Chondrocyte (in vitro differentiated cells): ENCODE measurements at places on chromosomes 5 and 9. TPM values are rescaled to one million over a fixed set of nuclear protein-coding genes. Genes with fewer than 3 reads are reported as not detected.
A peak's percentile ranks its signal among the peaks of the same experiment; 100 is the strongest.

DNA sequence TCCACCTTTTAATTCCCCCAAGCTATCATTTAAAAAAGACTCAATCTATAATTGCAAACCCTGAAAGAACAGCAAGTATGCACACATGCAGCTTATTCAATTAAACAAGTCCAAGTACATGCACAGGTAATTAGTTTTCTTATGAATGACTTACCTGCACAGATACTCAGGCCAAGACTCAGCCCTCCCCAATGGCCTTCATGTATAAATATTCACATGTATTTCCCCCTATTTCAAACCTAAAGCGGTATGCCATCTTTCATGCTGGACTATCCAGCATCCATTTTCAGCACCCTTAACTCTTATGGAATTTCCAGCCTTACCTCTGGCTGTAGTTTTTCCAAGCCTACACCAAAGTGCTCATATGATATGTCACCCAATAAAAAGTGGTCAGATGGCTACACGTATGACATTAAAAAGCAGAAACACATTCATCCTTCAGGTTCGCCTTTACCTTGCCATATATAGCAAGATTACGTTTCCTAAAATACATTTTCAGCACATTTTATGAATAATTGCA lies 205.5 kb downstream of the MEF2C start:
- DNase-seq: no peak
- no peak overlapping the region for H3K4me3 ChIP-seq
- peaks cover 25% of the 10 kb centered on the region for H3K4me1 ChIP-seq
- H3K27me3 ChIP-seq: peaks cover 77% of the 10 kb centered on the region
- H3K27ac ChIP-seq: no peak overlapping the region

Gene SPATA31C1
- total RNA-seq: not detected in 3 replicates

Gene GLIPR2
- 101 to 110 TPM (median 102 TPM) in 3 replicates for total RNA-seq

Gene PGGT1B
- 35.6 to 46.2 TPM (median 38.2 TPM) in 3 replicates for total RNA-seq

DNA sequence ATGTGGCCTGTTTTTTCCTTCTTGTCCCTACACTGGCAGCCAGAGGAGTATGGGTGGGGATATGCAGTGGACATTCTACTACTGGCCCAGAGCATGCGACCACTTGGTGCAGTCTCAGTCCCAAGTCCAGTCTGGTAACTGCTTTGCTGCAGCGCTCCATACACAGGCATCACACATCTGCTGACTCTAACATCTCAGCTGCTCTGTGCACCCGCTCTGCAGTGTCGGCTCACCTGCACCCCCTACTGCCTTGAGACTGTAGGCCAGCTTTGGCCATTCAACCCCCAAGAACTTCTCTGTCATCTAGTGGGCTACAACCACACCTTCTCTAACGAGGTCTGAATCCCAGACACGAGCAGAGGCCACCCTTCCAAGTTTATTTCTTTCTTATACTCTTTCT lies 46.4 kb upstream of the SLCO6A1 start:
- H3K36me3 ChIP-seq: no peaks in the 10 kb centered on the region
- no peak overlapping the region for H3K4me3 ChIP-seq
- no peak for DNase-seq

DNA sequence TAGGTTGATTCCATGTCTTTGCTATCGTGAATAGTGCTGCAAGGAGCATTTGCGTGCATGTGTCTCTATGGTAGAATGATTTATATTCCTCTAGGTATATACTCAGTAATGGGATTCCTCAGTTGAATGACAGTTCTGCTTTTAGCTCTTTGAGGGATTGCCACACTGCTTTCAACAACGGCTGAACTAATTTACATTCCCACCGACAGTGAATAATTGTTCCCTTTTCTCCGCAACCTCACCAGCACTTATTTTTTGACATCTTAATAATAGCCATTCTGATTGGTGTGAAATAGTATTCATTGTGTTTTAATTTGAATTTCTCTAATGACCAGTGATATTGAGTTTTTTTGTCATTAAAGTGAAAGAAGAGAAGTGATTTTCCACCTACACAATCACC lies 18.5 kb downstream of the IFNA5 start:
- peaks cover 19% of the 10 kb centered on the region for H3K27me3 ChIP-seq
- H3K4me3 ChIP-seq: no peak overlapping the region
- no peak overlapping the region for H3K27ac ChIP-seq
- no peak for DNase-seq
- no peaks in the 10 kb centered on the region for H3K4me1 ChIP-seq

Gene ENG
- total RNA-seq: 81.3 to 101 TPM (median 89.5 TPM) in 3 replicates

DNA sequence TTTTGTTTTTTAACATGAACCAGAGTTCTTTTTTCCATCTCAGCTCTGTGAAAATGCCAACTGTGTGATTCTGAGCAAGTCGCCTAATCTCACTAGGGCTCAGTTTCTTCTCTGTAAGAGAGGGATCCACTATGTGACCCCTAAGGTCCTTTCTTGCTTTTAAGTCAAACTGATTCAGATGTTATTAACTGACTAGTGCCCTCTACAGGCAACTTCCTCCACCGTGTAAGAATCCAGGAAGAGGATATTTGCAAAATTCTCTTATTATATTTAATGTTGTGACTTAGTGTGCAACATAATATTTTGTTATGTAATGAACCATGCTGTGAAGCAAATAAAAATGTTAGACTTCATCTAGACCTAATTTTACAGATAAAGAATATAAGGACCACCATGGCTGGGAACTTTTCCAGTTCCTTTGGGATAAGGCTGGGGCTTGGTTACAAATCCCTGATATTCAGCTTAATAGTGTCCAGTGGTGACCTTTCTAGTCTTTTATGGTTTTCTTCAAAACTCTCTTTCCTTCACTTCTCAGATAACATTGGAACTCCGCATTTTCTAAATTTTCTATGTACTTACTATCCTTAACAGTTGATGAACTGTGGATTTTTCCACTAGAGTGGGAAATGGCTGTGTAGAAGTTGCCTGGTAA lies 244.7 kb downstream of the PIK3R1 start:
- H3K27me3 ChIP-seq: no peaks in the 10 kb centered on the region
- H3K36me3 ChIP-seq: no peaks in the 10 kb centered on the region
- no peak overlapping the region for H3K4me3 ChIP-seq
- H3K27ac ChIP-seq: no peak overlapping the region
- H3K4me1 ChIP-seq: peaks cover 34% of the 10 kb centered on the region

GRCh38 chr5:108078345-108078744 lies 303.6 kb downstream of the FBXL17 start:
- H3K27me3 ChIP-seq: no peaks in the 10 kb centered on the region
- H3K4me1 ChIP-seq: no peaks in the 10 kb centered on the region
- DNase-seq: no peak

Gene CTXN3
- not detected in 3 replicates for total RNA-seq

Gene PDGFRB
- 331 to 532 TPM (median 499 TPM) in 3 replicates for total RNA-seq

DNA sequence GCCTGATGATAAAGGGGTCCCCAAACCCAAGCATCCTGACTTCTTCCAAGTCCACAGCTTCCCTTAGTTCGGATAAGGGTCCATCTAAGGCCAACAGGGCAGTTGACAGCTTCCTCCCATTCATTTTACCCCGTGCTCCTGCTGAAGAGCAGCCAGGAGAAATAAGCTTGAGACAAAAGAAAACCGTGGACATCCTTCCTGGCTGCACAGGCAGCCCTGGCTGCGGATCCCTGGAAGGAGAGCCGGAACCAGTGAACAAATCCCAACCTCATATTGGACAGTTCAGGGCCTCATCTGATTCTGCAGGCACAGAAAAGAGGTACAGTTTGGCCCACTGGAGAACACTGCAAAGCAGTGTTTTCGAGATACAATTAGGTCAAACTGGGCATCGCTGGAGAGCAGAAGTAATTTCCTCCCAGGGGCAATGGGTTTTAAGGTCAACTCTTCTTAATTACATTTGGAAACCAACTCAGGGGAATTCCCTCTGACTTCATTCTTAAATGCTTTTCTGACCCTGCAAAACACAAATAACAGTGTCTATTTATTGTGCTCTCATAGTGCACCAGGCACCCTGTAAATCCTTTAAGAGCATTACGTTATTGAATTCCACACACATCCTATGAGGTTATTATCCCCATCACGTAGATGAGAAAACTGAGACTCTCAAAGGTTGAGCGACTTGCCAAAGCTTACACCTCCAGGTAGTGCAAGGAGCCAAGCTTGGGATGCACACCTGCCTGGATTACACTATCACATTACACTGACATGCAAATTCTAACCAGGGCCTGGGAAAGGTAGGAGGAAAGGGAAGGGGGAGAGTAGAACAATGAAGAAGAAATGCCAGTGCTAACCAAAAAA lies 21.2 kb downstream of the ADAM19 start:
- peaks cover 6% of the 10 kb centered on the region for H3K36me3 ChIP-seq
- DNase-seq: no peak
- no peaks in the 10 kb centered on the region for H3K27me3 ChIP-seq

GRCh38 chr9:126027566-126027965 lies 280.4 kb downstream of the PBX3 start:
- peak; percentile 77 for DNase-seq
- H3K27me3 ChIP-seq: peaks cover 26% of the 10 kb centered on the region
- H3K4me3 ChIP-seq: no peak overlapping the region
- no peak overlapping the region for H3K27ac ChIP-seq
- H3K4me1 ChIP-seq: no peaks in the 10 kb centered on the region

- peaks cover 10% of the 10 kb centered on the region for H3K27me3 ChIP-seq
- H3K4me1 ChIP-seq: no peaks in the 10 kb centered on the region
- H3K36me3 ChIP-seq: no peaks in the 10 kb centered on the region
- H3K27ac ChIP-seq: no peak overlapping the region
These were observed 10.7 kb upstream of the AGPAT2 start for GRCh38 chr9:136697821-136698526.

GRCh38 chr5:107542831-107543231 lies 127.9 kb downstream of the EFNA5 start:
- H3K36me3 ChIP-seq: no peaks in the 10 kb centered on the region
- H3K4me1 ChIP-seq: peaks cover 60% of the 10 kb centered on the region
- H3K4me3 ChIP-seq: peak overlapping the region; percentile 52
- H3K27ac ChIP-seq: peak overlapping the region; percentile 92

Gene DNM1
- 87.0 to 127 TPM (median 91.9 TPM) in 3 replicates for total RNA-seq

GRCh38 chr5:53405396-53405795 lies 75.0 kb upstream of the FST start:
- no peaks in the 10 kb centered on the region for H3K27me3 ChIP-seq
- no peaks in the 10 kb centered on the region for H3K36me3 ChIP-seq
- no peak overlapping the region for H3K4me3 ChIP-seq
- H3K27ac ChIP-seq: no peak overlapping the region
- H3K4me1 ChIP-seq: peaks cover 36% of the 10 kb centered on the region

GRCh38 chr5:66993882-66994281 lies 202.7 kb downstream of the CD180 start:
- no peak for DNase-seq
- no peak overlapping the region for H3K27ac ChIP-seq
- no peak overlapping the region for H3K4me3 ChIP-seq
- H3K4me1 ChIP-seq: peaks cover 5% of the 10 kb centered on the region
- H3K27me3 ChIP-seq: no peaks in the 10 kb centered on the region
- H3K36me3 ChIP-seq: no peaks in the 10 kb centered on the region

DNA sequence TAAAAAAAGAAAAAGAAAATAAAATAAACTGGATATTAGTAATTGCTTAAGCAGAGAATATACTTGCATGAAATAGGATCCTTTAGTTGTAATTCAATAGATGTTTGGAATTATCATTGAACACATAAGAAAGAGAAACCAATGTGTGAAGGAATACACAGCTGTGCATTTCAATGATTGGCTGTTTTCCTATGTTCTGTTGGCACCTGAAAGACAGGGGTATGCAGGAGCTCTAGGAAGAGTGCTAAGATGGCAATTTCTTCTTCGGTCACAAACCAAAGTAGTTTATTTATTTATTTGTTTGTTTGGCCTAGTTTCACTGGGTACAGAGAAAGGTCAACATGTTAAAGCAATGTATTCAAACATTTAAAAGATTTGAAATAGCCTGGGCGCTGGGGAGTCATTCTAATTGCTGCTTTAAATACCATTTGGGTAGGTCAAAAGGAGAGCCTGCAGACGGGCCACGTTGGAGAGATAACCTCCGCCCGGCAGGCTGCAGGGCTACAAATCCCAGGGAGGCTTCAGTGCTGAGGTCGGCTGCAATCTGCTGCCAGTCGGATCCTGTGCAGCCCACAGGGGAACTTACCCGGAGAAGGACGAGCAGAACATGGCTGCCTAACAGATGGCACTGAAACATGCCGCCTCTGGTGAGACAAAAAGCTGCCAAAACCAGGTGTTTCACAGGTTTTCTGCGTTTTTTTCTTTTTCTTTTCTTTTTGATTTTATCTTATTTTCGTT lies 154.2 kb upstream of the TYRP1 start:
- H3K4me1 ChIP-seq: no peaks in the 10 kb centered on the region
- no peak overlapping the region for H3K27ac ChIP-seq
- DNase-seq: no peak
- peaks cover 21% of the 10 kb centered on the region for H3K27me3 ChIP-seq
- H3K4me3 ChIP-seq: no peak overlapping the region
- H3K36me3 ChIP-seq: no peaks in the 10 kb centered on the region

- H3K27me3 ChIP-seq: no peaks in the 10 kb centered on the region
- H3K27ac ChIP-seq: peak within 1 kb of the TSS; percentile 82
- peaks cover 8% of the 10 kb centered on the region for H3K36me3 ChIP-seq
- no peak for DNase-seq
- H3K4me1 ChIP-seq: peaks cover 46% of the 10 kb centered on the region
These were observed at the start of gene IRX2 for GRCh38 chr5:2751592-2752021. TSS of gene IRX2 (minus strand) at chr5:2751677. CDS start at chr5:2751413, 264 bp downstream.

- DNase-seq: no peak
- H3K36me3 ChIP-seq: peaks cover 2% of the 10 kb centered on the region
- H3K27me3 ChIP-seq: no peaks in the 10 kb centered on the region
- H3K27ac ChIP-seq: no peak overlapping the region
- H3K4me1 ChIP-seq: peaks cover 7% of the 10 kb centered on the region
- H3K4me3 ChIP-seq: no peak overlapping the region
These were observed 133.4 kb downstream of the SEMA6A start for GRCh38 chr5:116441223-116441622.

DNA sequence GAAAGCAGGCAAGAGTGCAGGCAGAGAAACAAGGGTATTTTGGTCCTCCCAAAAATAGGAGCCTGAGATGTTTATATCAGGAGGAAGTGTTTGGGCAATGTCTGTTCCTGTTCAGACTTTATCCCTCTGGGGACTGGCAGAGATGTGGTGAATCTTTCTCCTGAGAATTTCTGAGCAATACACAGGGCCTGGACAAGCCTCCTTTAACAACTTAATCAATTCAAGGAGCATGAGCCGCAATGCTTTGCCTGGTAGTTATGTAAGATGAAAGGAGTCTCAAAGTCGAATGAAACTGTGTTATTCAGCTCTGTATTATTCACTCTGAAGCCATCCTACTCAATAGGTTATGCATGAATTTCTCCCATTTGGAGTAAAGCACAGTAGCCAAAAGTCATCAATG lies 365.6 kb downstream of the MAN2A1 start:
- H3K4me3 ChIP-seq: no peak overlapping the region
- H3K4me1 ChIP-seq: peaks cover 18% of the 10 kb centered on the region
- no peaks in the 10 kb centered on the region for H3K36me3 ChIP-seq
- no peaks in the 10 kb centered on the region for H3K27me3 ChIP-seq
- no peak for DNase-seq

DNA sequence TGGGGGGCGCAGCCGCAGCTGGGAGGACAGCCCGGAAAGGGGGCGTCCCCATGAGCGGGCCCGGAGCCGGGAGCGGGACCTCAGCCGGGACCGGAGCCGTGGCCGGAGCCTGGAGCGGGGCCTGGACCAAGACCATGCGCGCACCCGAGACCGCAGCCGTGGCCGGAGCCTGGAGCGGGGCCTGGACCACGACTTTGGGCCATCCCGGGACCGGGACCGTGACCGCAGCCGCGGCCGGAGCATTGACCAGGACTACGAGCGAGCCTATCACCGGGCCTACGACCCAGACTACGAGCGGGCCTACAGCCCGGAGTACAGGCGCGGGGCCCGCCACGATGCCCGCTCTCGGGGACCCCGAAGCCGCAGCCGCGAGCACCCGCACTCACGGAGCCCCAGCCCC lies 47.0 kb downstream of the TJP2 start:
- no peaks in the 10 kb centered on the region for H3K27me3 ChIP-seq
- H3K4me3 ChIP-seq: no peak overlapping the region
- H3K4me1 ChIP-seq: peaks cover 10% of the 10 kb centered on the region
- H3K36me3 ChIP-seq: peaks cover 16% of the 10 kb centered on the region
- DNase-seq: no peak
- H3K27ac ChIP-seq: no peak overlapping the region
